ENCODE measurements at places on chromosomes 3 and 15. TPM values are rescaled to one million over a fixed set of nuclear protein-coding genes. Genes with fewer than 3 reads are reported as not detected.

- DNase-seq = no peak
Measured at GRCh38 chr15:90994059-90994416, 297 bp downstream of the PRC1 start.

GRCh38 chr3:171640520-171641412, 169.5 kb downstream of the PLD1 start:
- DNase-seq = peak; percentile 73

DNA sequence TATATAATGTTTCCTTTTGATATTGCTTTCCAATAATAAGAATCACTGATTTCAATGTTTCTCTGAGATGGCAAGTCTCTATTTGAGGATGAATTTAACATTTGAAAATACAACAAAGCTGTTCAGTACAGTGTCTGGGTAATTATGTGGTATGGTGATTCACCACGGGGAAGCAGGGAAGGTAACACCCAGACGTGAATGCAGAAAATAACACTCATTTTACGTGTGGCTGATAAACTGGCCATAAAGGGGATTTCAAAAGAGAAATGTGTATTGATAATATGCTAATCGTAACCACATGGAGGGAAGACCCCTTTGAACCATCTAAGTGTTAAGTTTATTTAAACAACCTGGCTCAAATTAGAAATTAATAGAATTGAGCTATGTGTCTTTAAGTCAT, 344.6 kb downstream of the GRM7 start:
- peak; percentile 37 for DNase-seq

- peak; percentile 81 for DNase-seq
Measured at GRCh38 chr3:194521510-194522260, 34.9 kb upstream of the ATP13A3 start.

DNA sequence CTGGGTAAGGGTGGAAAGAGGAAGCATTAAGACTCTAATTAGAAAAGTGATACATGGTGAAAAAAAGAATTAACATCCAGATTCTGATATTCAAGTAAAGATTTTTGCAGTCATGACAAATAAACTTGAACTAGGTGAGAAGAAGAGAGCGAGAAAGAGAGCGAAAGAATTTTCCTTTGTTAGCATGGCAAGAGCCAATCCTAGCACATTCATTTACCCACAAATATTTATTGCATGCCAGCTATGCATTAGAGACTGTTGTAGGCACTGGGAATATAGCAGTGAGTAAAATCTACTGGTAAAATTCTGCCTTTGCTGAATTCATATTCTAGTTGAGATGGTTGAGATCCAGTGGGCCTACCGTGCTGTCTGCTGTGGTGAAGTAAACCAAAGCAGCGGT, 177.9 kb upstream of the DPH6 start:
- no peak for DNase-seq

DNA sequence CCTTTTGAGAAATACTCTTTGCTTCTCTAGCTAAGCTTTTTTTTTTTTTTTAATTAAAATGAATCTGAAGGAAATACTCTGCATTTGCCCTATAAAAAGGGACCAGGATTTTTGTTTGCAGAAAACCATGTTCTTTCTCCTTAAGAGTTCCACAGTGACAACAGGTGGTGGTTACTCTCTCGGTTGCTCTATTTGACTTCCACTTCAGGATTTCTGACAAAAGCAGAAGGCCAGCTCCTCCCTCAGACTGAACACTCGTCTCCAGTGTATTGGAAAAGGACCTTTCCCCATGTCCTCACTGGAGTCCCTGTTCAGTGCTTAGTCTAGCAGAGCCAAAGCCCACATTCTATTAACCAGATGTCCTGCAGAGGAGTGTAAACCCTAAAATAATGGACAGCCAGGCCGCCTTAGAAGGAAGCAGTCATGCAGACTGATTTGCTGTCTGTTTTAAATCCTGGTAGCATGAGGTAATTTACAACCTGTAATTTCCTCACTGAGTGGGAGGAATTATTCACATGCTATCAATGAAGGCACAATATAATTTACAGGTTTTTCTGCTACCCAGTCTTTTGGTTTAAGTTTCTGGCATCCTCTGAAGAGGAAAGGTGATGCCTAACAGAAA, 599.3 kb downstream of the PYDC2 start:
- DNase-seq = no peak

DNA sequence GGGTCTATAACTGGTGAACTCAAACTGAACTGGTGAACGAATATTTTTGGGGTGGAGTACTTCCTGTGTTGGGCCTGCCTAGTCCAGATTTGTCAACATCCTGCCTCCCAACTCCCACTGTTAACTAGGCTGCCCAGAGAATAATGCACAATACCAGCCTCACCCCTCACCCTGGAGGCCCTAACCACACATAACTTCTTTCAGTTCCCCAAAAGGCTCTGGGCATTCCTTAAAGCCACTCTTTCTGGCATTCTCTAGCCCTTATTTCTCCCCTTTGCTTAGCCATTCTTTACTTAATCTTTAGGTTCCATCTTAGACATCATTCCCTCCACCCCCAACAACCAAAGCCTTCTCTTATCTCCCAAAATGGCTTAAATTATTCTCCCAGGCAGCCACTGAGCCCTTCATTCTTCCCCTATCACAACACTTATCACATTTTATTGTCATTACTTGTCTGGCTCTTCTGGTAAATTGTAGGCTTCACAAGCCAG, 9.1 kb upstream of the SEC11A start:
- DNase-seq = peak; percentile 78

DNA sequence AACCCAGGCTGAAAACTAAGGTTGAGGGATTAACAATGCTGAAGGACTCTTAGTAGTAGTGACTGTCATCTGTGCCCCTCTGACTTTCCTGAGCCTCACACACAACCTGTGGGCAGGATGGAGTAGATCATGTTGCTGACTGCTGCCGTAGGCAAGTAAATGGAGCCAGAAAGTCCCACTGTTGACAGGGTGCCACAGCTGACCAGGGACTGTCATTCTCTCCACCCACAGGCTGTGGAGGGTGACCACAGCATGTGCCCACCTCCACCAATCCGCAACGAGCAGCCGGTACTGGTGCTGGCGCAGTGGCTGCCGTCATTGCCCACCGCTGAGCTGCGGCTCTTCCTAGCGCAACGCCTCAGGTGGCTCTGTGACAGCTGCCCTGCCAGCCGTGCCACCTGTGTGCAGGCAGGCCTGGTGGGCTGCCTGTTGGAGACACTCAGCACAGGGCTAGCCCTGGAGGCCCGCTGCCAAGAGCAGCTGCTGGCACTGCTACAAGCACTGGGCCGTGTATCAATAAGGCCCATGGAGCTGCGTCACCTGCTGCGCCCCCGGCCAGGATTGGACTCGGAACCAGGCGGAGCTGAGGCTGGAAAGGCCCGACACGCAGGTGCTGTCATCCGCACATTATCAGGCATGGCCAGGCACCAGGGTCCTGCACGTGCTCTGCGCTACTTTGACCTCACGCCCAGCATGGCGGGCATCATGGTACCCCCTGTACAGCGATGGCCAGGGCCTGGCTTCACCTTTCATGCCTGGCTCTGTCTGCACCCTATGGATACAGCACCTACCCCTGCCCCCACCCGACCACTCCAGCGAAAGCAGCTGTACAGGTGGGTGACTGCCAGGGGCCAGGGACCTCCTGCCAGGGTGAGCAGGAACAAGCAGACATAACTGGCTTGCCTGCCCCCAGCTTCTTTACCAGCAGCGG, 15.6 kb downstream of the NBEAL2 start:
- no peak for DNase-seq

- peak; percentile 62 for DNase-seq
Measured at GRCh38 chr3:63993653-63994079, 29.6 kb downstream of the PSMD6 start.

DNA sequence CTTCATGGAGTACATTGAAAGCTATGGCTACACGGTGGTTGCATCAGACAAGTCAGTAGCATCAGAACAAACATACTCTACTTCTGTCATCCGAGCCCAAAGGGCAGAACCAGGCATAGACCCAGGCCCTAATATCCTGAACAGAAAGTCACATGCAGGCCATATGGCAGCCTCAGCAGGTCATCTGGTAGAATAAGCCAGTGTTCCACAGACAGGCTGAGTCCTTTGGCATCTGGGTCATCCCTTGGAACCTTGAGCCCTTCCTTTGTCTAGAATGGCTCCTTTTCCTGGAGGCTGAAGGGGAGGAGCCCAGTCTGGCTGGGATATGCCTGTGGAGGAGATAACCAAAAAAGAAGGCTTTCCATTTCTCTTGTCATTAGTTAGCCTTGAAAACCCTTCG, 29.2 kb downstream of the SEMA6D start:
- no peak for DNase-seq

DNA sequence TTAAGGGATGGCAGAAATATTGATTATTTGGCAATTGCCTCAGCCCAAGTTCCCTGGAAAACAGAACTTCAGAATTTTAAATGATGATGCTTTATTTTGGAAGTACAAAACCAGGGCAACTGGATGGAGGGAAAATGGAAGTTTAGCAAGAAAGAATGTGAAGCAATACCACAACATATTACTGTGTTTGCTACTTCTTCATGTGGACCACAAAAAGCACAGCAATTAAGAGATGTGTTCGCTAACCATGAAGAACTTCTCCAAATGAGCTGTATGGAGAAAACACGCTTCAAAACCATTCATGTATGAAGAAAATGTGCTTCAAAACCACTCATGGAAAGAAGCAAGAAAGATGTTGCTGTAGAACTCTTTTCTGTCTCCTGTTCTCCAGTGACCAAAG, 64.7 kb upstream of the ARL6 start:
- no peak for DNase-seq

DNA sequence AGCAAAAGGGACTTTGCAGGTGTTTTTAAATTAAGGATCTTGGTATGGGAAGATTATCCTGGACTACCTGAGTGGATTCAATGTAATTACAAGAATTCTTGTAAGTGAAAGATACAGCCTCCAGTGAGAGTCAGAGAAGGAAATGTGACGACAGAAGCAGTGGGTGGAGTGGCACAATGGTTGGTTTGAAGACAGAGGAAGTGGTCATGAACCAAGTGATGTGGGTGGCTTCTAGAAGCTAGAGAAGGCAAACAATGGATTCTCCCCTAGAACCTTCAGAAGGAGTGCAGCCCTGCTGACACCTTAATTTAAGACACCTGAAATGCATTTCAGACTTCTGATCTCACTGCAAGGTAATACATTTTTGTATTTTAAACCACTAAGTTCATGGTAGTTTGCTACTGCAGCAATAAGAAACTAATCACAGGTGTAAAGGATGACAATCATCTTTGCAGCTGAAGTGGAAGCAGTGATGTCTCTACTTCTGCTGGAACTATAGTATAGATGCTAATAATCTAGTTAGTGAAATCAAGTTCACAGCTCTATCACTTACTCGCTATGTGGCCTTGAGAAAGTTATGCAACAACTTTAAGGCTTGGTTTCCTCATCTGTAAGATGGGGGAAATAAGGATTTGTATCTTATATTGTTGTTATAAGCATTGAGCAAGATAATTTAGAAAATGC, 403.4 kb upstream of the SUCLG2 start:
- DNase-seq = no peak

- peak; percentile 96 for DNase-seq
Measured at GRCh38 chr3:194322678-194323211, 28.4 kb downstream of the CPN2 start.

DNA sequence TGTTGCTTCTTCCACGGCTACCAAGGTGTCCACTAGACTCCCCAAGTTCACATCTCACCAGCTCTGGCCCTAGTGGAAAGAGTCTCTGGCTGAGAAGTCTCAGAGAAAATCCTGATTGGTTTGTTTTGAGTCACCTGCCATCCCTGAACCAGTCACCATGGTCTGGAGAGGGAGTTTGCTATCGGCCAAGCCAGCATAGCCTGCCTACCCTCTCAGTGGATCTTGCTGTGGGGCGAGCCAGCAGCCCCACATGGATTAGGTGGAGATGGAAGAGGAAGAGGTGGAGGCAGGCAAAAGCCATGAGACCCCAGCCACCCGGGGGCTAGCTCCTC, 48.1 kb upstream of the FLNB start:
- no peak for DNase-seq

- DNase-seq = peak; percentile 93
Measured at GRCh38 chr3:175940243-175940642, 1081.1 kb downstream of the NAALADL2 start.

- DNase-seq = peak; percentile 21
Measured at GRCh38 chr3:29268651-29269050, 12.2 kb upstream of the RBMS3 start.

- no peak for DNase-seq
Measured at GRCh38 chr3:66260431-66260830, 39.6 kb downstream of the SLC25A26 start.

DNA sequence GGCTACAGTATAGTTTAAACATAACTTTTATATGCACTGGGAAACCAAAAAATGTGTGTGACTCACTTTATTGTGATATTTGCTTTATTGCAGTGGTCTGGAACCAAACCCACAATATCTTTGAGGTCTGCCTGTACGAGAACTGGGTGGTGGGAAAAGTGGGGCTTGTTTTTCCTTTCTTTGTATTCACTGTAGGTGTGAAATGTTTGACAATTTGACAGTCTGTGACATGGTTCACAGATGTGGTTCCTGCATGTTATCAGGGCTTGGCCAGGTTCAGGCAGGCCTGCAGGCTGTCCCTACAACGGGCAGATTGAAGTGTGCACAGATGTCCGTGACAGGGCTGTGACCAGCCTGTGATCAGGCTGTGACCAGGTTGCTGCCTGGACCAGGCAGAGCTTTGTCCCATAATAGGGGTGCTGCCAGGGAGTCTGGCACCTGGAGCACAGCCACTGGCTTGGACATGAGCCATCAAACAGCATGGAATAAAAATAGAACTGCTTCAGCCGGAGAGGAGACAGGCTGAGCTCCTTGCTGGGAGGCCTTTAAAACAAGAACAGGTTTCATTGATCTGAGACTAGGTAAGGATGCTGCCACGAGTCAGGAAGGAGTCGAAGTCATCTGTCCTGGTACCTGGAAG, 61.0 kb downstream of the KLF13 start:
- DNase-seq = no peak

- DNase-seq = peak; percentile 60
Measured at GRCh38 chr3:151008699-151009098, 36.2 kb upstream of the CLRN1 start.

- no peak for DNase-seq
Measured at GRCh38 chr3:63390710-63391230, 112.7 kb downstream of the SYNPR start.

DNA sequence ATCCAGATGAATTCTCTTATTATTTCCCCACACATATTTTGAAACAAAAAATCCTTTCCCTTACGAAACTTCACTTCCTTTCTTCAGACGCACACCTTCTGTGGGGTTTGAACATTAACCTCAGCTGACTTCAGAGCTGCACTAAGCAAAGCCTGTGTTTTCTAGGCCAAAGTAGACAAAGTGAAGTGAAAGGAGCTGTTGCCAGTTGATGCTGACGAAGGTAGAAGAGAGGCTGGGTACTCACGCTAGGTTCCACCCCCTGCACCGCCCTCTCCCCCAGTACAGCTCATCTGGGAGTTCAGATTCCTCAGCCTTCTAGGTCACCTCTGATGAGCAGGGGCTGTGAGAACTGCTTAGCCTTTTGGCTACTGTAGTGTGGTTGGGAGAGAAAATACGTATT, 24.1 kb downstream of the DUT start:
- DNase-seq = no peak

The FAM81A gene
- 5.0 TPM for total RNA-seq

The GHSR gene
- total RNA-seq = not detected

The SLC51B gene
- not detected for total RNA-seq

The TGM5 gene
- total RNA-seq = 0.20 TPM

The LSMEM2 gene
- not detected for total RNA-seq

Data from HT1080 (cell line).